ENCODE measurements at places on chromosomes 1 and 21.

GRCh38 chr1:180213401-180214170 is 16.5 kb upstream of the LHX4 start:
- DNase-seq, result no peak

DNA sequence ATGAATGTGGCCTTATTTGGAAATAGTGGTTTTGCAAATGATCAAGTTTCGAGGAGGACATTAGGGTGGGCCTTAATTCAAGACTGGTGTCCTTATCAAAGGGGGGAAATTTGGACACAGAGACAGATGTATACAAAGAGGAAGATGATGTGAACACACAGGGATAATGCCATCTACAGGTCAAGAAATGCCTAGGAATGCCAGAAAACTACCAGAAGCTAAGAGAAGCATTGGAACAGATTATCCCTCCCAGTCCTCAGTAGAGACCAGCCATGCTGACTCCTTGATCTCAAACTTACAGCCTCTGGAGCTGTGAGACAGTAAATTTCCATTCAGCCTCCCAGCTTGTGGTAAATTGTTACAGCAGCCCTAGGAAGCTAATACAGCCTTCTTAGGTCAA is 151.4 kb downstream of the PTGER3 start:
- no peak for DNase-seq

DNA sequence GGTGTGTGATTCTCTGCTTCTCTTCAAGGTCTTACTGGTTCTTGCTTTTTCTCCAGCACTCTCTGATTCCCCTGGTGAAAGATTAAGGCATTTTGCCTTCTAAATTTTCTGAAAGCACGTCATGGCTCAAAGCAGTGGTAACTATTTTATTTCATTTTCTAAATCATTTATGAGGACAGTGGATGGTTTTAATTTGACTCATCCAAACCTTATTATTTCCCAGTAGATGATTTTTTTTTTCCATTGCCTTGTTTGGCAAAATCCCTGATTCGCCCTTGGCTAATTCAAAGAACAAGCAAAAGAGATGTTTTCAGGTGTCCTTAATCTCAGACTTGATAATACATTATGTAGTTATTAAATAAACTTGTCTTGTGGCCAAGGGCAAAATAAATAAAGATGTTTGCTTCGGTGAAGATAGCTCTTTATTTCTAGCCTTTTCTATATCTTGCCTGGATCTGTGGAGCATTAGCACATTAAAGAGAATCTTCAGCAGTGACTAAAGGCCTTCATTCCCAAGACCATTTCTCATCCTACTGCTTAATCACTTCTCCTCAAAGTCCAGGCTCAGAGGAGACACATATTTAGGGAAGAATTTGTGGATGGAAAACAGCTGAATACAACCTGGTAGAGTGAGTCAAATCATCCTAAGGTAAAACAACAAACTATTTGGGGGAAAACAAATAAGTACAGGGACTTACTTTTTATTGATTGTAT is 359.8 kb downstream of the DUSP10 start:
- no peak for DNase-seq

- peak; percentile 46 for DNase-seq
Measured at GRCh38 chr1:58783090-58783992, 506 bp downstream of the JUN start.

GRCh38 chr1:80048716-80049115 is 1042.2 kb upstream of the ADGRL4 start:
- DNase-seq, result no peak

- DNase-seq, result no peak
Measured at GRCh38 chr1:56068908-56069307, 510.5 kb downstream of the PLPP3 start.

GRCh38 chr21:39020751-39021477 is 162.3 kb downstream of the PSMG1 start:
- no peak for DNase-seq

DNA sequence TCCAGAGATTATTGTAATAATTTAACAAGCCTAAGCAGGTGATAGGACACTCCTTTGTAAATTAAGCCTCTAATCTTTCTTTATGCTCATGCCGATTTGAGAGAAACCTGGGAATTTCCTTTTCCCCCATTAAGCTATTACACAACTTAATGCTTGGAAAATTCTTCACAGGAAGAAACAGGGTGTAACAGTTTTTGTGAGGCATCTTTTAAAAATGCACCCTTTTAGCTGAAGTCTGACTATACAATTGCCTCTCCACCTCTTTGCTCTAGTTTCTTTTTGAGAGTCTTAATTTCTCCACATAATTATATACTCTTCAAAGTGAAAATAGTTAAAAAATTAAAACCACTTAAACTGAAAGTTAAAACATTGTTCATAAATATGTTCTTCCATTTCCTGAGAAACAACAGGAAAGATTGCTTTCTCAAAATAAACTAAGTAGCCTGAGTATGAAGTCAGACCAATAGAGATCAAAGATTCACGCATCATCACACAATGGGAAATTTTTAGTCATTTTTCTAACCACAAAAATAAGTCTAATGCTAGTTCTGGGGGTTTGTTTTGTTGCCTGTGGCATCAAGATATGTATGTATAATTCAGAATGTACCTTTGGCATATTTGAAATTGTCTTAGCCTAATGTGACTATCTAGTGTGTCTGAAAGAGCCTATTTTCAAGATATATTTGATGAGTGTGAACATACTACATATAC is 34.7 kb downstream of the LRRC8D start:
- DNase-seq, result no peak

- DNase-seq, result no peak
Measured at GRCh38 chr1:7500381-7501083, 270.6 kb upstream of the VAMP3 start.

GRCh38 chr1:205663286-205663936 is 16.9 kb downstream of the SLC45A3 start:
- DNase-seq, result peak; percentile 28

DNA sequence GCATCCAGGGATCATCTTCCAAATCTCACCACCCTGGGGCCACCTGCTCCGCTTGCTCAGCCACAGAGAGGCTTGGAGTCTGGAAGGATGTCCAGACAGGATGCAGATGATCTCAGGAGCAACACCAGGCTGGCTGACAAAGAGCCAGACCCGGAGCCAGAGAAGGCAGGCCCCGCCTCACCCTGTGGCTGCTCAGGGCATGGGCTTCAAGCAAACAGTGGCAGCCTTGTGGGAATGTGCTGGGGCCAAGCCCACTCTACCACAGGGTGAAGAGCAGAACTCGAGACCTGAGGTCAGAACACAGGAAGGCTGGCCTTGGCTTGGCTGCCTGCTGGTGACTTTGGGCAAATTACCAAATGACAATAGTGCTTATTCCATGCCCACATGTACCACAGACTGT is 45.5 kb downstream of the MRPL37 start:
- DNase-seq, result no peak

DNA sequence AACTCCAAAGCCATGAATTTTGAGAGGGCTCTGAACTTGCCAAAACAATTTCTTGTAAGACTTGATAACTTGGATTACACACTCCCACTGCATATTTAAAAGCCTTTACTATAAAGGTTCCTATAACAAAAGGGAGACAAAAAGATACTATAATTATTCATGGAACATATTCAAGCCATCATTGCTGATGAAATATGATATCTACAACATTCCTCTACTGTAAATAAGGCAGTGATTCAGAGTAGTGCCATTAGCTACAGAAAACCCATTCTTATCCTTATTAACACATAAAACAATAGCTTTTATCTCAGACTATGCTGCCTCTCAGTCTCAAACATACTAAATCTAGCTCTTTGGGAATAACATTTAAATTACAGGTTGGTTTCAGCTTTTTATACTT is 675.5 kb upstream of the CXADR start:
- DNase-seq, result no peak

- DNase-seq, result peak; percentile 77
Measured at GRCh38 chr1:247118946-247119446, 14.8 kb upstream of the ZNF669 start.

DNA sequence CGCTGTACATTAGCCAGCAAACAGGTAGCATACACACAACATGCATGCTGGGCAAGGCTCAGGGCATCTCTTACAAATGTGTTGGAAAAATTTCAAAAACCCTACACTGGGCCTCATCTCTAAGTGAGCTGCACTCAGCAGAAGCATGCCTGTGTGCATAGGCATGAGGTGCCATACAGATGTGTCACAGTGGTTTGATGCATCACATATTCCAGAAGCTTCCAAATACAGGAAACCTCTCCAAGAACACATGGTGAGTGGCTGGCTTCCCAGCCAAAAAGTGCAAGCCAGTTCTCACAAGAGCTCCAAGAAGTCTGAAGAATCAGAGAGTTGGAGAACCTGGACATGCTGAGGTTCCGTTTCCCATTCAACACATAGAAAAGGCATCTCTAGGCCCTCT is 58.3 kb downstream of the CD46 start:
- no peak for DNase-seq

- no peak for DNase-seq
Measured at GRCh38 chr1:226657895-226658545, 81.1 kb downstream of the ITPKB start.

DNA sequence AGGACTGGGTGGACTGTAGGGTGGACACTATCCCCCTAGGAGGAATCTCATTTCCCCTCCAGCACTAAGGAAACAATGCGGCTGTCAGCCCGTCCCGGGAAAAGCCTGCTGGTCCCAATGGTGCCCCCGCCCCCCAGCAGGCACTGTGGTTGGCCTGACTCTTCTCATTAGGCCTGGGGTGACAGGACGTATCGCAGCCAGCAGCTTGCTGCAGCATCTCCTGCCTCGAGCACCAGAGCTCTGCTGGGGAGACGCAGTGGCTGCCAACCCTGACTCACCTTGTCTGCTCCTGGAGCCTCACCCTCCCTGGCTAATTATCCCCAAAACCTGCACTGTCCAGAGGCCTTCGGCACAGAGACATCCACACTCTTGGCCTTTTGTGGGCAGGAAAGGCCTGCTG is 115.1 kb upstream of the GJB5 start:
- DNase-seq, result no peak

DNA sequence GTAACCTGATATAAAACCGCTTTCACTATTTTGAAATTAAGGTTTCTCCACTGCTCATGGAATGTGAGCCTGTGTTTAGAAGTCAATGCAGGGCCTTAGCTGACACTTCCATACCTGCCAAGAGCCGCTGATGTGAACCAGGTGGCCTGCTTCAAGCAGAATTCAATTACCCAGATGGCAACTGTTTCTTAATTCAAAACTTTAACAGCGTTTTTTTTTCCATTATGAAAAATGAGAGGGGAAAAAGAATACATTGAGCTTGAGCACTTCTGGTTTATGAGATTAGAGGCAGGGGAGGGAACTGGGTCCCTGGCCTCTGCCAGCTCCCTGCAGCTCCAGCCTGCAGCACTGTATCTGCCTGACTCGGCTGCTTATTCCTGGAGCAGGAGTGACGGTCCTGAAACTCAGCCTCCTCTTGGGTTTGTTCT is 7.7 kb upstream of the ATP1A1 start:
- no peak for DNase-seq

GRCh38 chr1:94142022-94142421 is 21.1 kb upstream of the ABCA4 start:
- DNase-seq, result no peak

DNA sequence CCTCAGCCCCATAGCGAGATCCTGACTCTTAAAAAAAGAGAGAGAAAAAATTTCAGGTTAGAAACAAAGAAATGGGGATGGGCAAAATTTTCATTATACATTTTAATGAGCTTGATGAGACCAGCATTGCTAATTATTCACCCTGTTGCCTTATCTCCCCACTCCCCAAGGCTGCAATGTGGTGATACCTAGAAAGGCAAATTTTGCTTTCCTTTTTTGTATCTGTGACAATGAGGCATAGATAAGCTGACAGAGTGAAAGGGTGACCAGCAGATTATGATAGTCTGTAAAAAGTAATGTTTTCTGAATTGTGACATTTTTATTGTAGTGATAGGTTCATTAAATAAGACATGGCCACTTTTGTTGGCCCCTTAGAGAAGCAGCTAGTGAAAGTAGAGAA is 12.9 kb downstream of the SRRM1 start:
- no peak for DNase-seq

GRCh38 chr1:21447311-21447710 is 7.4 kb downstream of the NBPF3 start:
- no peak for DNase-seq

DNA sequence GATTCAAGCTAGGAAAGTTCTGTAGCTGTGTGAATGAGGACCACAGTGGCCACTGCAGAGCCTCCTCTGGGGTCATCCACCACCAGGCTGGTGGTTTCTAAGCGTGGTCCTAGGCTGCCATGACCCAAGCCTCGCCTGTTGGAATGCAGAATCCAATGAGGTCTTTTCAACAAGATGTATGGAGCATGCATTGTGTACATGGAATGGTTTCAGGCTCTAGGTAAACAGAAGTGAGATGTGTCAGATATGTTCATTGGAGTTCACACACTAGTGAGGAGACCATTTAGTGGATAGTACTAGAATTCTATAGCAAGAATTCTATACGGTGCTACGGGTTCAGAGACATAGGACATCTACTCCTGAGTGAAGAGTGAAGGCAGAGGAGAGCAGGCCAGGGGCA is 10.7 kb downstream of the RNU5D-1 start:
- DNase-seq, result no peak

DNA sequence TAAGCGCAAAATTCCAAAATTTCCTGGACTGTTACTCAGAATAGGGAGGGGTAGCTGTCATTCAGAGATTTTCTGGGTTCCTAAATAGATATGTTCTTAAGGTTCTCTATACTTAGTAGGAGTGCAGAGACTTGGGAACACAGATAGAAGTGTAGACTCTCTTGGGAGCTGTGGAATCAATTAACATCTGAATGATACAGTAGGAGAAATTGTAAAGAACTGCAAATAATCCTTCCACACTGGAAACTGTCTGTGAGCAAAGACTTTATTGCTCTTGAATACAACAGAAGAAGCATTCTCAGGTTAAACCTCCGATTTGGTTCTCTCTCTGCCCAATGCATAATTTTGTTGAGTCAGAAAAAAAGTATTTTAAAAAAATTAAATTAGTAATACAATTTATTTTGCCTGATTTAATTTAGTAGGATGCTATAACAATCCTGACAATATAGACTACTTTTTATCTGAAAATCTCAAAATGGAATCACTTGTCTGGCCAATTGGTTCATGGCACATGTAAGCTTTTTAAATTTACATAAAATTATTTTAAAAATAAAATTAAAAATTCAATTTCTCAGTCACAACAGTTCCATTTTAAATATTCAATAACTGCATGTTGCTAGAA is 1754.3 kb downstream of the PLA2G4A start:
- no peak for DNase-seq

DNA sequence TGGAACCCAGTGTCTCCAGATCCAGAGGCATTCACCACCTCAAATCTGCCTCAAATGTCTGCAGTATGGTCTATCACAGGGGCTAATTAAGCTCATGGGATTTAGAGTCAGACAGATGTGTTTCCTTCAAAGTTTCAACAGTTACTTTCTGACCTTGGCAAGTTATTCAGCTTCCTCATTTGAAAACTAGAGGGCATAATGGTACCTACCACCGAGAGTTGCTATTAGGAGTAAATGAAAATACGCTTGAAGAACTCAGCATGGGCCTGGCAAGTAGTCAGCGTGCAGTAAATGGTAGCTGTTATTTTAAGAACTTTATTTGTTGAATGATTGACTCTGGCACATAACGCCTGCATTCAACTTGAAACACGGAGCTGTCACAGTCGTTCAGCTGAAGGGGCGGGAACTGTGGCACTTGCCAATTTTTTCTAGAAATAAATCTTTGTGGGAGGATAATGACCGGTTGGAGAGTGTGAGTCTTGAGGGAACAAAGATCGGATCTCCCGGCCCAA is 1.2 kb upstream of the CAP1 start:
- no peak for DNase-seq

Data from D341Med (cell line).